ENCODE measurements at places on chromosomes 4 and X.

DNA sequence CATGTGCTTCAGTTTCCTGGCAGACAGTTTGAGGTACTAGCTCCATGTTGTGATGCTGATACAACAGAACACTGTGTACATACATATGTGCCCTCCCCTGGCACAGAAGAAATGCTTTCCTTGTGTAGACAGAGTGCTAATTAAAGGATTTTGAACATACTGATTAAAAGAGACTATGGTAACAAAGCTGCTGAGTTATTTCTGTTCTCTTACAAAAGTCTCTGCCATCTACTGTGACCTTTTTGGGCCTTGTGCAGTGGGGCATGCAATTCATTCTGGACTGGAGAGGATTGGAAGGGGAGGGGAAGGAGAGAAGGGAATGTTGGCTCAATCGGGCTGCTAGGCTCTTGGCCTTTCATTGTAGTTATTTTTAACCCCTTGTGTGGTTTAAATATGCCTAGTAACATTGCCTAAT lies 6.0 kb downstream of the PDLIM5 start:
- no peak for DNase-seq

GRCh38 chr4:180640193-180640592 lies 1603.0 kb upstream of the TENM3 start:
- no peak for DNase-seq

DNA sequence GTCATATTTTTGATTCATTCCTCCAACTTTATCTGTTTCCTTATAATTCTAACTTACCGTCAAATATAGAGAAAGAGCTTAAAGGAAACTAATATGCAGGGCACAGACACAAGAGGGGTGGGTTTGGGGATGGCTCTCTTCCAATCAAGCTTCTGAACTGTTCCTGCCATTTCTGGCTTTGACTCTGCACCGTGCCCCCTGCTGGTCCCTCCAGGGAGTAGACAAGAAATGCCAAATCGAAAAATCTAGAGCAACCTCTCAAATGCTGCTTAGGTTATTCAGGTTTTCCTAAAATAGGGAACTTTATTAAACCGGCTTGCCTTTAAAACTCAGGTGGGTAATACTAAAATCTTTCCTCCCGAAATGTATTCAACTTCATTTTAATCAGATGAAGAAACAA lies 39.8 kb upstream of the VCX3A start:
- DNase-seq = no peak

GRCh38 chrX:132843363-132843762 lies 115.1 kb downstream of the HS6ST2 start:
- DNase-seq = no peak

- no peak for DNase-seq
Measured at GRCh38 chrX:13374364-13374763, 54.5 kb upstream of the ATXN3L start.

DNA sequence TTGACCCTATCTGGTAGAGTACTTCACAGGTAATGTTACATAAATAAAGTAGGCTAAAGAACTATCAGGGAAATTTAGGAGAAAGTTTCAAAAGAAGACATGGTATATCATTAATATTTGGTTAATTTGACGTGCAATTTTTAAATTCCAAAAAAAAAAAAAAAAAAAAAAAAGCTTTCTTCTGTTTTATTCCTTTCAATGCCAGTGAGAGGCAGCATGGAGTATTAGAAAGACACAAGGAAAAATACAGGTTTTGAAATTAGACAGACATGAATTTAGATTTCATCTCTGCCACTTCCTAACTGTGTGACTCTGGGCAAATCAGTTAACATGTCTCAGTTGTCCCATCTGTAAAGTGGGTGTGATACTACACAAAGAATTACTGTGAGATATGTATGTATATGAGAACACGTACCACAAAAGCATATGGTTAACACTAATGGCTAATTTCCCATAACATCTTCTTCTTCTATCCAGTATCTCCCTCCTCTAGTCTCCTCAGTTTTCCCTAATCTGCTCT lies 132.5 kb downstream of the GPC3 start:
- no peak for DNase-seq
